ENCODE measurements at places on chromosomes 3 and 15.

- DNase-seq, result peak; percentile 8
These were observed 884.0 kb upstream of the CADM2 start for GRCh38 chr3:84074767-84075166.

GRCh38 chr3:156543043-156543555 is 11.8 kb downstream of the SSR3 start:
- no peak for DNase-seq

DNA sequence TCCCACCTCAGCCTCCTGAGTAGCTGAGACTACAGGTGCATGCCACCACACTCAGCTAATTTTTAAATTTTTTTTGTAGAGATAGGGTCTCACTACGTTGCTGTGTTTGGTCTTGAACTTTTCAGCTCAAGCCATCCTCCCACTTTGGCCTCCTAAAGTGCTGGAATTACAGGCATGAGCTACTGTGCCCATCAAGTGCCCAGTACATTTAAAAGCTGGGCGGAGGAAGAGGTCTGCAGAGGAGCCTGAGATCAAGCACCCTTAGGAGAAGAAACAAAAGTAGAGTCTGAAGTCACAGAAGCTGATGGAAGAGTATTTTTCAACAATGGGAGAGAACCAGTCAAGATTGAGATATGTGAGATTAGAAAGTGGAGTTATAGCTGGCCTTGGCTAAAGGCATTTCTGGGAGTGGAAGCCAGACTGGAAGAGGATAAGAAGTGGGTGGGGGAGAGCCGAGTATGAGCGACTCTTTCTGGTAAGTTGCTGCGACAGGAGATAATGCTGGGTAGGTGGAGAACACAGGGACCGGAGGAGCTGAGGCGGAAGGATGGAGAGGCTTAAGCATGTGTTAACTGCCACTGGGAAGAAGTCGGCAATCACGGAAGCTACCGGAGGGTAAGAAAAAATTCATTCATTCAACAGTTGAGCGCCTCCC is 782 bp upstream of the IREB2 start:
- DNase-seq, result no peak

DNA sequence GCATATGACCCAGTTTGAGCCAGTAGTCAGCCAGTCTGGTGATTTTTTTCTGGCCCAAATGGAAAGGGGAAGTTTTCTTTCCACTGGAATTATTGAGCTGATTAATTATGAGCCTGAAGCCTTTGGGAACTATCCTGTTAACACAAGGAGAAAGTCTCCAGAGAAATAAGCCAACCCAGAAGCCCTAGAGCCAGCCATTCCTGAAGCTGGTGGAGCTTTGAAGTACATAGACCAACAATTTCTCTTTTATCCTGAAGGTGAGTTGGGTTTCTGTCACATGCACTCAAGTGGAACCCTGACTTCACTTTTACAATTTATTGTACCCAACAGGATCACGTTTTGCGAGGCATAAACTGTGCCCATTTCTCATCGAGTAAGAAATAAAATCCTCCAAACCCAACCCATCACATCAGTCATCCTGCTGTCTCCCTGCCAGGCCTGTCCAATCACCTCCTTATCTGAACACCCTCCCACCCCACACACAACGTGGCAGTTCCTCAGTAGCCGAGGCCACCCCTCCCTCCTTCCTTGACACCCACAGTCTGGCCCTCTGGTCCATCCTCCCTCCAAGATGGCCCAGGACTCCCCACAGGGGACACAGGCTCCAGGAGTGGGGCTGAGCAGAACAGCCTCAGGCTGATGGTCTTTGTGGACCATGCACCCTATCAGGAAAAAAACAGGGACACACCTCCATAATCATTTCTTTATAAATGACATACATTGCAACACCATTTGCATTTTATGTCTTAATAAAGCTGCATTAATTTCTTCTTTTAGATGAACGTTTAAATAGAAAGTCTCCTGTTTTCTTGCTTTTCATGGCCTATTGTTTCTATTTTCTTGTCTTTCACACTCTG is 55.7 kb upstream of the GATA2 start:
- no peak for DNase-seq

GRCh38 chr15:69897061-69897460 is 200.7 kb downstream of the TLE3 start:
- DNase-seq, result no peak

DNA sequence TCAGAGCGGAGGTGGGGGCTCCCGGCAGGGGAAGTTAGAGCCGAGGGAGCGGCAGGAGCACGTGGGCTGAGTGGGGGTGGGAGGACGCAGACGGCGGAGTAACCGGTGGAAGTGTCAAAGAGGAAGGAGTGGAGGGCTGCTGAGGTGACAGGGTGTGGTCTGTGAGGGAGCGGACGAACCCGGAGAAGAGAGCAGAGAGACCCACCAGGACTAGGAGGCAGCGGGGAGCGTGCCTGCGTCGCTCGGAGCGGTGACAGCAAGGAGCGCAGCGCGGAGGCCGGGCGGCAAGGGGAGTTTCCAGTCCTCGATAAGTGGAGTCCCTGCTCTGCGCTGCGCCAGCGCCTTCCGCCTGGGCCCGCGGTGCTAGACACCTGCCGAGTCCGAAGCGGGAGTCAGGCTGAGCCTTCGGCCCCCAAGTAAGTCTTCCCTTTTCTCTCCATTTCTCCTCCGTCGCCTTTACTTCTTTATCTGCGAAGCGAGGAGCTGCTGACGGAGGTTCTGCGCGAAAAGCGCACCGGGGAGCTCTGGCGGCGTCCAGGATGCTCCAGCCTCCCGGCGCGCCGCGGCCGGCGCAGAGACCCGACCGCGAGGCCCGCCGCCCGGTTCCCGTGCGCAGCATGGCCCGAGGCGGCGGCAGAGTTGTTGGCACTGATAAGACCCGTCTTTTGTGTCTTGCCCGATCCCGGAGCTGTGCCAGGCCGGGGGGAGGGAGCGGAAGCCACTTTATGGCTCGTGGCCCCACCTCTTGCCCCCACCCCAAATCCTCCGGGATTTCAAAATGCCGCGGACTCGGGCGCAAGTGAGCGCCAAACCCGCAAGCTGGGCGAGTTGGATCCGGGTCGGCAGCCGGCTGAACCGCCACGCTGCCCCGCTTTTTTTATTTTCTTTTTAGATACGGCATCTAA is 533.0 kb upstream of the SEMA6D start:
- no peak for DNase-seq

- DNase-seq, result peak; percentile 38
These were observed 21.7 kb downstream of the ATG3 start for GRCh38 chr3:112539825-112540650.

GRCh38 chr15:91067036-91067435 is 33.0 kb upstream of the SV2B start:
- DNase-seq, result no peak

- DNase-seq, result no peak
These were observed 45.7 kb downstream of the CHSY1 start for GRCh38 chr15:101206176-101206591.

DNA sequence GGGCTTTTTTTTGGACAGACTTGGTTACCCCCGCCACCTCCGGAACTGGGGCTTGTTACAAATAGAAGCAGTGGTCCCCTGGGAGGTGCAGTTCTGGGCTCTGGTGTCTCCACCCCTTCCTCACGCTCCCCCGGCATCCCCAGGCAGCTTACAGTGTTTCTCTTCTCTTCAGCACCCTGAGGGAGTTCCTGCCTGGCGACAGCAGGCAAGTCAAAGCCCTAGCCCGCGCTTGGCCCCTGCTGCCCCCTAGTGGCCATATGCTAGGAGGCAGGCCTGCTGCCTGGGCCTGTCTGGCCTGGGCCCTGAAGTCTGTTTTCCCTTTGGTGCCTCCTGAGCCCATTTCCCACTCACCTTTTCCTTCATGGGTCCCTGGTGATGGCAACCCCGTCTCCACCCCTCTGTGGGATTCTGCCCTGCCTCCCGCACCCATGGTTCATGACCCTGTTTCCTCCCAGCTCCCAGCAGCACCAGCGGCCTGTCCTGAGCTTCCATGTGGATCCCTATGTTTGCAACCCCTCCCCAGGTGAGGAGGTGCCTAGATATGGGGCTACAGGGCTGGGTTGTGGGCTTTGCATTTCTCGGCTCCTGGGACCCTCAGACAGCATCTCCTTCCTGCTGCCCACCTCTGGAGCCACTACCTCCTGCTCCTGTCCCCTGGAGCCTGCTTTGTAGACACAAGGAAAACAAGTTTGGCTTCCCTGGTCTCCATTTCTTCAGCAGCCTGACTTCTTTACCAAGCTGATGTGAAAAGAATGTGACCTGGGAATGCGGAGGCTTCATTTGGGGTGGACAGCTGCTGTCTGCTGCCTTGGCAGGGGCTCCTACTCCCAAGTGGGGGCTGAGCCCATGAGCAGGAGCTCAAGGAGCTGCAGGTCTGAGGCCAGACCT is 2.2 kb downstream of the SNX22 start:
- DNase-seq, result peak; percentile 86

DNA sequence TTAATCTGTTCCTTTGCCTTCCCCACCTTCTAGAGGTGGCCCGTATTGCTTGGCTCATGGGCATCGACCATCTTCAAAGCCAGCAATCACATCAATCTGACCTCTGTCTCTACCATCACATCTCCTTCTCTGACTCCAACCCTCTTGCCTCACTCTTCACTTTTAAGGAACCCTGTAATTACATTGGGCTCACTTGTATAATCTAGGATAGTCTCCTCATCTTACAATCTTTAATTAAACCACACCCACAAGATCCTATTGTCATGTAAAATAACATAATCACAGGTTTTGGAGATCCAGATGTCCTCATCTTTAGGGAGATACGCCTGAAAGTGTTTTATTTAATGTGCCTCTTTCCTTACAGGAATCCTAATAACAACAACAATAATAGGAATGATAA is 234.5 kb downstream of the ERC2 start:
- DNase-seq, result no peak

DNA sequence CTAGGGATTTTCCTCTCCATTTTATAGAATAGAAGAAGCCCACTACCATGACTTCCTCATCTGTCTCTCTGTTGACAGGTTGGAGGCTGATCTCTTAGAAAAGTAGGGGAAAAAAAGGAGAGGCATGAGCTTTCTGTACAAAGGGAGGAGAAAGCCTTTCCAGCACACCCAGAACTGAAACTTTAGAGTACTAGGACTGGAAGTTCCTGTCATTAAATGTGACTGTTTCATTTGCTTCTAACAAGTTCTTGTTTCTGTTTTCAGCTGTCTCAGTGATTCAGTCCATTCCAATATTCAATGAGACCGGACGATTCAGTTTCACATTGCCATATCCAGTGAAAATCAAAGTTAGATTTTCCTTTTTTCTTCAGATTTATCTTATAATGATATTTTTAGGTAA is 39.0 kb downstream of the INTS14 start:
- no peak for DNase-seq

DNA sequence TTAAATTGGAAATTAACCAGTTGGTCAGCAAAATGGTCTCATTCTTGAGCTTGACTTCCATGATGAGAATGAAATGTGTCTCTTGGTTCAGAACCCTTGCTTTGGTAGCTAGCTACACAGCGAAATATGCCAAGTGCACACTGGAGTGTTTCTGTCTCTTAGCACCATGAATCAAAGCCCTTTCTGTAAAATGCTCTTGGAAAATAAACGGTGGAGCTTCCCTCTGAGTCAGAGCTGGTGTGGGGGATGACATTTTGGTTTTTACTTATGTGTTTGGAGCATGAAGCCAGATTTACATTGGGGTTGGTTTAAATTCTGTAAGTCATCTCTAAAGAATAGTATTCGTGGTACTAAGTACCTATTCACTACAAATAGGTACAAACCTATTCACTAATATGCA is 85.1 kb upstream of the NANOGP8 start:
- DNase-seq, result no peak

DNA sequence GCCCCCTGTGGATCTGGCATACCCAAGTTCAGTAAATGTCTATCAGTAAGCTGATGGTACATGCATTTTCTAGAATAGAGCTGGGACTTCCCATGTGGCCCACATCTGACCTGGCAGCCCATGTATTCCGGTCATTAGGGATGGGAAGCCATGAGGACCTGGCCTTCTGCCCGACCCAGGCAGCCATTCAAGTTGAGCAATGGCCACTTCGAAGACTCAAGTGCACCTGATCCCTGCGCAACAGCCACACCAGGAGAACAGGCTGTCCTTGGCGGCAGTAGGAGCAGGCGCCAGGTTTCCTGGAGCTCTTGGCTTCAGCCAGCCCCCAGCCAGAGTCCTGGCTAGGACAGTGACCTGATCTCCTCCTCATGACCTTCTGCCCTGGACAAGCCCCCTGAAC is 14.6 kb downstream of the HEMK1 start:
- no peak for DNase-seq

GRCh38 chr15:31469786-31470525 is 143.3 kb downstream of the KLF13 start:
- DNase-seq, result no peak

DNA sequence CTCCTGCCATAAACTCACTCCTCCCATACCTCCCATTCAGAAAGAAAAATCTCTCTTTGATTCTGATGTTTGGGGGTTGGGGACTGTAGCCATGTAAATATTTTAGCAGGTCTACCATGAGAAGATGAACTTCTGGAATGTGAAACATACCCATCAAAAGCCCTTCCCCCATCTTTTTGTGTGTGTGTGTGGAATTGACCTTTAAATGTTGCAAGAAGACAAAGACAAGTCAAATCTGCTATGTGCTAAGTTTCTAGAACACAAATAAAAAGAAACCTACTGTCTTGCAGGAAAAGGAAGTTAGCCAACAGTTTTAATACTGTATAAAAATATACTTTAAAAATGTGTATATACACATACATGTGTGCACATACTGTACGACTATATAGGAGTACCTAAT is 29.7 kb upstream of the USP50 start:
- DNase-seq, result no peak

GRCh38 chr15:90872486-90873184 is 4.2 kb downstream of the FURIN start:
- DNase-seq, result no peak

DNA sequence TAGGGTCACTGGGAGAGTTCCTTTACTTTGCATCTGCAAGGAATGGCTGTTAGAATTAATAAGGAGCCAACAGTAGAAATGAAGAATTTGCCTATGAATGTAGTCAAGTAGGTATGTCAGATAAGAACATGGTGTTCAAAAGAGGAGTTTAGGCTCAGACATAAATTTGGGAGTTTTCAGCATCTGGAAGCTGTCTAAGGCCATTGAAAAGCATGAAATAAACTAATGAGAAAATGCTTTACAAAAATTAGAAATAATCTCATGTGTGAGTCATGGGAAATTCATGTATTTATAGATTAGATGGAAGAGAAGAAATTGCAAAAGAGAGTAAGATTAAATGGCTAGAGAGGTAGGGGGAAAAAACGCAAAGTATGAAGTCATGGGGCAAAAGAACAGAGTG is 201.9 kb downstream of the DIPK2A start:
- no peak for DNase-seq

- DNase-seq, result peak; percentile 45
These were observed 602.6 kb downstream of the PYDC2 start for GRCh38 chr3:192063570-192063969.

- DNase-seq, result no peak
These were observed 196.7 kb downstream of the PDE8A start for GRCh38 chr15:85178308-85178707.
